ENCODE measurements at places on chromosomes 3 and 15.
A peak's percentile ranks its signal among the peaks of the same experiment; 100 is the strongest.

GRCh38 chr3:34106879-34107278 lies 308.4 kb downstream of the PDCD6IP start:
- DNase-seq: no peak

GRCh38 chr3:79354179-79354688 lies 413.6 kb downstream of the ROBO1 start:
- no peak for DNase-seq

DNA sequence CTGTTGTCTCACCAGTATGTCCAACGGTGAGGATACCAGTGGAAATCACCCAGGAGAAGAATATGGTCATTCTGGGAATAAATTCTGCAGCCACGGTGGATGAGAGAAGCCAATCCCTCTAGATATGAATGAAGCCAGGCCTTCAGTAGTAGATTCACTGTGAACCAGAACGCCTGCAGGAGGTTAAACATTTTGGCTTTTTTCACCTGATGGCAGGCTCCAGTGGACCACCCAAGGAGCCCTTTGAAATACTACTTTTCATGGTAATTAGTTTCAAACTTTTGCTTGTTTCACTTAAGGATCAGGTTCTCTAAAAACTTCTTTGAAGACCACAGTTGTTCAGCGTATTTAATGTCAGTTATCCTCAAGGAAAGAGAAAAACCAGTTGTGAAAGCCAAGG lies 353.4 kb downstream of the RORA start:
- no peak for DNase-seq

- DNase-seq: peak; percentile 18
Measured at GRCh38 chr3:186487819-186488218, 56.4 kb downstream of the CRYGS start.

- DNase-seq: no peak
Measured at GRCh38 chr15:65653801-65654521, 32.2 kb downstream of the SLC24A1 start.

- DNase-seq: peak; percentile 31
Measured at GRCh38 chr15:59247364-59247763, 40.7 kb downstream of the LDHAL6B start.

GRCh38 chr15:65318870-65319356 lies 14.4 kb downstream of the RNU5B-1 start:
- DNase-seq: peak; percentile 72

- DNase-seq: no peak
Measured at GRCh38 chr3:189053322-189053721, 118.4 kb upstream of the TPRG1 start.

DNA sequence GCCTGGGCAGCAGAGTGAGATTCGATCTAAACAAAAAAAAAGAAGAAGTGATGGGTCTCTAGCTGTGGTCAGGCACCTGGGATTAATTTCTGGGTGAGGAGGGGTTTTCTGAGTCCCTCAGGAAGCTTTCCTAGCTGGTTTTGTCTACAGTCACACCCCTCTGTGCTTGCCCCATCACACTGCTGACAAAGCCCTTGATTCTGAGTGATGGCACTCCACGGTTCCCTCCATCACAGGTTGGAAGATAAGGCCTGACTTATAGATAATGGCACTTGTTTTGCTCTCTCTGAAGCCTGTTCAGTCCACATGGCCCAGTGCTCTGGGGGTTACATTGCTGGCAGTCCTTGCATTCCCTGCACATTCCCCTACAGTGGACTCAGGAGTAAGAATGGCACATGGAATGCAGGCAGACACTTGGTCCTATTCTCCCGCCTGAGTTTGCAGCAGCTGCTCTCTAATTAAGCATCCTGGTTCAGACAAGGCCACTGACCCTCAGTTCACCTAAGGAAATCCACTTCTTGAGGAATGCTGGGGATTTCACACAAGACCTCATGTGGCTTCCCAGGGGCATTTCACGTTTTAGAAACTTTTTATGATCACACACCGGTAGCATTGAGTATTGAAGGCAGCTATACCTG lies 81.0 kb upstream of the NMNAT3 start:
- no peak for DNase-seq

GRCh38 chr3:23754215-23754614 lies 51.5 kb upstream of the UBE2E1 start:
- DNase-seq: no peak

DNA sequence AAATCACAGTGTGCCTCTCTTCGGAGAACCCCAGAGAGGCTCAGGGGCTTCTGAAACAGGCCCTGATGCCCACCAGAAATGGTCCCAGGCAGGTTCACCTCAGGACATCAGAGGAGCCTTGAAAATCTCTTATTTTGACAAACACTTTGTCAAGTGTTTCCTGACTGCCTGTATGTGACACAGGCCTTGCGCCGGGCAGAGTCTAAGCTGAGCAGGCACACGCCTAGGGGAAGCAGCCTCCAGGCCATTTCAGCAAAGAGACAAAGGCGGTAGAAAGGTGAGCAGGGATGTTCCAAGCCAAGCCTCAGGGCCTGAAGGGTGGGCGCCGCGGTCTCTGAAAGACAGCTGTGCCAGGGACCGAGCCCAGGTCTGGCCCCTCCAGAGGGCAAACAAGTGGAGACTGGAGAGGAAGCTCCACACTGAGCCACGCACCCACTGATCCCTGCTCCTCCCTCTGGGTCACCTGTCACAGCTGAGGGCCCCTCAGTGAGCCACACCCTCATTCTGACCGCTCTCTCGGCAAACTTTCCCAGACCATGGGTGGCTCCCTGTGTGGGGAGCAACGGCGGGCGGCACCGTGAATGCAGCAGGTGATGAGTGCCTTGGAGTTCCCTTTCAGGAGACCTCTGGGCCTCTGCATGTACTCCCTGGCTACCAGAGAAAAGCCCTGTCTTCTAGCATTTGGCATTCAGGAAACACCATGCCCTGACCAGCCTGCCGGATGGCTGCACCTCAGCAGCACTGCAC lies 136.1 kb downstream of the ADAMTS17 start:
- no peak for DNase-seq

DNA sequence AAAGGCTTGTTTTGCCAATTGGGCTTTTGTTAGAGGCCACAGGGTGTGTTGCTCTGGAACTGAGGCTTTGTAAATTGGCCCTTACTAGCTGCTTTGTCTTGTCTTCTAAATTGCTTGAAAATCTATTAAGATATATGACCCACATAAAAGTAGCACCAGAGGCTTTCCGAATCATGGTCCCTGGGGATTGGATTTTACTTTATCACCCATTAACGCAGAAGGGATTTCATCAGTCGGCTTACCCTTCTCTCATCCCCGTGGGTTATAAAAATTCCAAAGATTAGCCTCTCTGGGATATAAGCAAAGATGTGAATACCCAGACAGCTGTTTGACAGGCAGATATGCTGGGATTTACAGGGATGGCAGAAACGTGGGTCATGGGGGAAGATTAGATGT lies 98.3 kb upstream of the CHL1 start:
- no peak for DNase-seq

DNA sequence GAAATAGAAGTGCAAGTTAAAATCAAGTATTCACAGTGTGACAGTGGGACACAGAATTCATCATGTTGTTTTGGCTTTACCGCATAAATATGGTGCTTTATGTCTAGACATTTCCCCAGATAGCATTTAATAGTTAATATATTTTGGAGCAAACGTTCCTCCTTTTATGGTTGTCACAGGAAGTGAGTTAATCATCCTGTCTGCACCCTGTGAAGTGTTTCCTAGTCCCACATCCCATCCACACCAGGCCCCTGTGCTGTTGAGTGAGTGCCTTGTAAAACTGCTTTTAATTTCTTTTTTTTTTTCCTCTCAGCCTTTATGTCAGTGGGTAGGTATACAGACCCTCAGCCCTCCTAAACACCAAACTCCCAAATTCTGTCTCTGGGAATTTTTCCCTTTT lies 393.7 kb downstream of the FEZF2 start:
- DNase-seq: no peak

GRCh38 chr3:58111513-58112184 lies 99.1 kb downstream of the DNASE1L3 start:
- no peak for DNase-seq

GRCh38 chr3:94525043-94525442 lies 462.2 kb downstream of the NSUN3 start:
- DNase-seq: no peak

GRCh38 chr3:186506857-186507256 lies 37.3 kb downstream of the CRYGS start:
- DNase-seq: no peak

DNA sequence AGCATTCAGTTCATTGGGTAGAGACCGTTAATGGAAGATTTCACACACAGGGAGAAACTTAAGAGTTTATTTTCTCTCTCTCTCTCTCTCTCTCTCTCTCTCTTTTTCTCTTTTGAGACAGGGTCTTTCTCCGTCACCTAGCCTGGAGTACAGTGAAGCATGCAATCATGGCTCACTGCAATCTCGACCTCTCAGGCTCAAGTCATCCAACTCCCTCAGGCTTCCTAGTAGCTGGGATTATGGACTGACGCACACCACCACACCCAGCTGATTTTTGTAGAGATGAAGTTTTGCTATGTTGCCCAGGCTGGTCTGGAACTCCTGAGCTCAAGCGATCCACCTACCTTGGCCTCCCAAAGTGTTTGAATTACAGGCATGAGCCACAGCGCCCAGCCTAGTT lies 1.6 kb downstream of the WDR72 start:
- no peak for DNase-seq

- DNase-seq: no peak
Measured at GRCh38 chr3:10512687-10513086, 7.3 kb upstream of the ATP2B2 start.

GRCh38 chr15:39511916-39512260 lies 69.0 kb upstream of the THBS1 start:
- DNase-seq: peak; percentile 89

DNA sequence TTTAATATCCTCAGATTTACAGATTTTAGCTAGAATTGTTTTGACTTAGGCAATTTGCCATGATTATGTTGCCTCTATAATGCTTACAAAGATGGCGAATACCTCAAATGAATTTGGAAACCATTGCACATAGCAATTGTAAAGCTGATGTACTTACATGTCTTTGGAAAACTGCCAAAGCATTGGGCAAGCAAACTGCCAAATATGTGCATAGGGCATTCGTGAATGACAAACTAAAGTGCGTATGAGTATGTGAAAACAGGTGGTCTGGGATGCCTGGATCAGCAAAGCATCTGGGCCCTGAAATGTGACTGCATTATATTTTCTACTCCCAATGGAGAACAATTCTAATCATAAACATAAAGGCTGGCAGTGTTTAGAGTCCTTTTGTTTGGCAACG lies 445.3 kb upstream of the ROBO1 start:
- no peak for DNase-seq

- DNase-seq: no peak
Measured at GRCh38 chr3:187742351-187743171, 2.7 kb downstream of the BCL6 start.

DNA sequence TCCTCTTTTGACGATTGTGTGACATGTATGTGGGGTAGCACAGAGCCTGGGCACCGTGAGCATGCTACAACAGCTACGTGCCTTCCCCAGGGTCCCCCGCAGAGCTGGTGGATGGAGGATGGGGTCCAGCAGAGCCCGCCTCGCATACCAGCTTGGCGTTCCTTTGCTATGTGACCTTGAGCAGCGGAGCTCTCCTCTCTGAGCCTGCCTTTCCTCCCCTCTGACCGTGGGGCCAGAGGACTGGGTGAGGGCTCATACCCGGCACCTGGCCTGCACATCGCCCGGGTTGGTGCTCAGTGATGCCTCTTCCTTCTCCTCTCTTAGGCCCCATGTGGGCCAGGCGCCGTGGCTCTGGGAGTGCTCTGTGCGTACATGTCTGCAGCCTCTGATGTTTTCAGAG lies 73.4 kb downstream of the FBLN2 start:
- no peak for DNase-seq

DNA sequence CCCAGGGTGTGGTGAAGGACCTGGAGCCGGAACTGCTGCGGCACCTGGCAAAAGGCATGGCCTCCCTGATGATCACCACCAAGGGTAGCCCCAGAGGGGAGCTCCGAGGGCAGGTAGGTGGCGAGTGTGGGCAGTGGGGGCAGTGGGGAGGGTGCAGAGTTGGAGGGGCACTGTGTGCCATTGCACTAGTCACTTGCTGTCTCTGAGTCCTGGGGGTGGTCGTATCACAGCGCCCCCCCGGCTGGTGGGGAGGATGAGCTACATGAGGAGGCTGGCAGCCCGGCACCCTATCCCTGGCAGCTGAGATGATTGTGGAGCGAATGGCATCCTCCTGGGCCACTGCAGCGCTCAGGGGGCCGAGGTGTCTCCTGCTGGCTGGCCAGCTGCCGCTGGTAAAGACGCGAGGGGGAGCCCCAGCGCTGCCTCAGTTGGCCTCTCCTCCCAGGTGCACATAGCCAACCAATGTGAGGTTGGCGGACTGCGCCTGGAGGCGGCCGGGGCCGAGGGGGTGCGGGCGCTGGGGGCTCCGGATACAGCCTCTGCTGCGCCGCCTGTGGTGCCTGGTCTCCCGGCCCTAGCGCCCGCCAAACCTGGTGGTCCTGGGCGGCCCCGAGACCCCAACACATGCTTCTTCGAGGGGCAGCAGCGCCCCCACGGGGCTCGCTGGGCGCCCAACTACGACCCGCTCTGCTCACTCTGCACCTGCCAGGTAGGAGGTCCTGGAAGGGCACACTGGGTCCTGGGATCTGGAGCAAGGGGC lies 6.4 kb downstream of the CHRD start:
- no peak for DNase-seq

DNA sequence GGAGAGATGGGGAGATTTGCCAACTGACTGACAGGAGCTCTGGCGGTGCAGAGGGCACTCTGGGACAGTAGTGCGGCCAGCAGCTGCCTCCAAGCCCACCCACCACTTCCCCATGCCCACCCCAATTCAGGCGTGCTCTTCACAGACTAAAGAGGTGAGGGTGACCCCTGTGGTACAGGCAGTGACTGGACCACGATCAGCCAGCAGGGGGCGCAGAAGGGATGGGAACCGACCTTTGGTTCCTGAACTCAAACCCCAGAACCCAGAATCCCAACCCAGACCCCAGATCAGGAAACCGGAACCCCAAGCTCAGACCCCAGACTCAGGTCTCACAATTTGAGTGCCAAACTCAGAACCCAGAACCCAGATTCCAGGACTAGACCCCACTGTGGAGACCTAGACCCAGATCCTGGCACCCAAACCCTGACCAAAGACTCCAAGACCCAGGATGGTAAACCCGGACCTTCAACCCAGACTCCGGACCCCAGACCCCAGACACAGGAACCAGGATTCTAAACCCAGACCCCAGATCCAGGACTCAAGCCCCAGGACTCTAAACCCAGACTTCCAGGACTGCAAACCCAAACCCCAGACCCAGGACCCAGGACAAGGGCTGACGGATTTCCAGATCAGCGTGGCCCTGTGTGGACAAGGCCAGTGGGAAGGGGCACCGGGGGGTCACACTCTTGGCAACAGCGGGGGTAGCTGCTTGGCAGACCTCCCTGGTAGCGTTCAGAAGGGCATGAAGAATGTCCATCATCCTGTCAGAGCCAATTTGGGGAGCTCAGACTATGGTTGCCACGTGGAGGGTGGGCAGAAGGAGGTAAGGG lies 3.7 kb upstream of the MYL3 start:
- DNase-seq: peak; percentile 3

DNA sequence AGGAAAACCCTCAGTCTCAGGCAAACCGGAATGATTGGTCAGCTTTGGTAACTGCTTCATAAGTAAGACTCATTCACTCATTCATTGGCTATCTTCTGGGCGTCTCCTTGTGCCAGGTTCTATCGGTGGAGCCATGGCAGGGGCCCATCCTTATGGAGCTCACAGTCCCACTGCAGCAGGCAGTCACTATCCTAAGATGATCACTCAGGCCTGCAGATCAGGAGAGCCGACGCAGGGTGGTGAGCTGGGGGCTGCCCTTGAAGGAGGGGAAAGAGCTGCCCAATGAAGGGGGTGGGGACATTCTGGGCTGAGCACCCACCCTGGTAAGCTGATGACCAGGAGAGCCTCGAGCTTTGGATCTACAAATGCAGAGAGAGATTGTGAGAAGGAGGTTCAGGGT lies 20.5 kb upstream of the FGD5 start:
- no peak for DNase-seq
